Kidney (tissue), 22 donors: ENCODE measurements at places on chromosomes 1 and 21. TPM values are rescaled to one million over a fixed set of nuclear protein-coding genes. Genes with fewer than 3 reads are reported as not detected.

GRCh38 chr1:156692441-156692924 lies 12.9 kb downstream of the CRABP2 start:
- DNase-seq, result no peak

- DNase-seq, result peak; percentile 74
Observed at GRCh38 chr1:18597160-18598042, 33.2 kb upstream of the PAX7 start.

DNA sequence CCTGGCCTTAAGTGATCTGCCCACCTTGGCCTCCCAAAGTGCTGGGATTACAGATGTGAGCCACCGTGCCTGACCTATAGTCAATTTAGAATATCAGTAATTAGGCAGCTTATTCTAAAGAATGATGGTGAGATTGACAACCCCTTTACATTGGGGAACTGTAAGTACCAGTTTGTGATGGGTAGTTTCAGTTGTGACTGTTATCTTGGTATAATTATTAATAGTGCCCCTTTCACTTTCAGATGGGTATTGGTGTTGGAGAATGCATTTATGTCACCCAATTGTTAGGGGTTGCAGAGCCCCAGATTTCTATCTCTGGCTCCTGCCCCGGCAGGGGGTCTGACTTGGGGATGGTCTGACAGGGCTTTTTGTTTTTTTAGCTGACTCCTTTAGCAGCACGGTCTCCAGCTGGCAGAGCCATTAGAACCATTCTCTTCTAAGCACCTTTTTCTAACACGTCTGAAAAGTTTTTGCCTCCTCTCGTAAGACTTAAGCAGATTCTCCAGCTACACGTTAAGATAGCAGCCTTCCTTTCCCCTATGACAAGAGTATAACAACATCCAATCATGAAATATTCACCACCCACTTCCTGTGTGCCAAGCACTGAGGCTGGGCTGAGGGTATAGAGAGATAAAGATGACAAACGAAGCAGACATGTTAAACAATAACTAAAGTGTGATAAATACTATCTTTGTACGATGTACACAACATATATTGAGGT lies 157.8 kb downstream of the SDCCAG8 start:
- no peak for DNase-seq

GRCh38 chr1:222926566-222926965 lies 111.7 kb downstream of the DISP1 start:
- DNase-seq, result no peak

DNA sequence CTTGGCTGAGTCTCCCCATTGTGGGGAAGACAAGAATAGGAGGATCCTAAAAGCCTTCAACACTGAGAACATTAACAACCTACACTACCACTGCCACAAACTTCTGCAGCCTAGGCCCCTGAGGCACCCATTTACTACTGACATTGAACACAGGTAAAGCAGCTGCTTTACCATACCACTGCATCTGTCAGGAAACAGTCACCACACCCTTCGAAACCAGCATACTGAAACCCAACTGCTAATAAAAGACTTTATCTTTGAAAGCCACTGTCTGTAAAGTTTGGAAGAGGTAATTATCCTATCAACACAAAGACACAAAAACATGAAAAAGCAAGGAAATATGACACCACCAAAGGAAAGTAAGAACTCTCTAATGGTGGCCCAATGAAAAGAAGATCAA lies 7.4 kb downstream of the IFNAR1 start:
- no peak for DNase-seq

GRCh38 chr1:91613595-91613994 lies 112.9 kb downstream of the CDC7 start:
- no peak for DNase-seq

DNA sequence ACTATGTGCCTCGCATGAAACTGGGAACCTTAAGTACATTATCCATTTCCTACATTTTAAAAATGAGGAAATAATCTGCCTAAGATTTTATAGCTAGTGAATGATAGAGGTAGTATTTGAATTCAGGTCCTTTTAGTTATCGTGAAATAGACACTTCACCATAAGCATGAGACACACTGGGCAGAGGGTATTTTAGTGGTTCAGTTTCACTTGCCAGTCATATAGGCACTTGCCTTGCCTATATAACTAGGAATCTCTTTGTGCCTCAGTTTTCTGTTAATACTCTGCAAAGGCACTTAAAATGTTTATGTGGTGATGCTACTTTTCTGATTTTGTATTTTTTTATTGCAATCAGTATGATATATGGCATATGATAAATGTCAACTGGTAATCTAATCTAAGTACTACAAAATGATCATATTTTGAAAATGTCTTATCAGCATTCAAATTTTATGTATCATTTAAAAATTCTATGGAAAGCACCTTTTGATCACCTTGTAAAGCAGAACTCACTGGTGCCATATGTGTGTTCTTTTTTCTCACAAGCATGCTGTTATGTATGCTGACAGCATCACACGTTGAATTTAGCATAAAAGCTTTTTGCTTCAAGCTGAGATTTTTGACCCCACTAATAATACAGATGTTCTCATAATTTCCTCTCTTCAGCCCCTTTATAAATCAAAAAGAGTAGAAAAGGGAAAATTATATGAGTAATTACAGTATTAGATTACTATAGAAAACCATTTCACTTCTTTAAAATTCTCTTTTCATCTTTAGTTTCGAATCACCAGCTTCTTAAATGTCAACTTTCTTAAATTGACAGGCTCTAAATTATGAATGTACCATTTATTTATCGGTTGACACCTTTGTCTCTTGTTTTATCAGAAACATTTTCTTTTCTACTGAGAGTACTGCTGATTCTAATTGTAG lies 52.6 kb downstream of the RPS6KC1 start:
- DNase-seq, result no peak

DNA sequence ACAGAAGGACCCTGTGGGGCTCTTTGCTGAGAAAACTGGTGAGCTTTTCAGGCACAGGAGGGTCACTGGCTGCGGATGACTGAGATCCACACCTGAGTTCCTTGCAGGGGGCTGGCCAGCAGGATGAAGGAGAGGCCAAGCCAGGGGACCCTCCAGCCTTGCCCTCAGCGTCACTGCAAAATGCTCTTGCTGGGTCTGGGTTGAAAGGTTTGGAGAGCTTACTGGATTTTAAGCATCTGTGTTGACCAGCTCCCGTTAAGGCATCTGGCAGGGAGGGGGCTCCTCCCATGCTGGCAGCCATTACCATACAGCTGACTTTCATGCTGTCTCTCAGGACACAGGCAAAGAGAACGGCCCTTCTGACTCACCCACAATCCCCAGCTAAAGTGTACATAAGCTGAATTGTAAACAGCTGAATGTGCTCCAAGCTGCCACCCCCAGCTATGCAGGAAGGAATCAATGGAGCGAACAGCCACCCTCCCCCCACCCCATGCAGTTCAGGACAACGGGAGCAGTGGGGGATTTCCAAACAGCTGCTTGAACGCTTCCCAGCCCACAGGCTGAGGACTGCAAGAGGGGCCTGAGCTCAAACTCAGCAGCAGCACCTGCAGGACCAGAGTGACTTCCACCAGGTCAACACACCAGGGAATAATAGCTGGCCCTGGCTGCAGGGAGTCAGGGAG lies 21.3 kb upstream of the A3GALT2 start:
- DNase-seq, result peak; percentile 89

- DNase-seq, result no peak
Observed at GRCh38 chr1:246482805-246483568, 24.1 kb downstream of the SMYD3 start.

DNA sequence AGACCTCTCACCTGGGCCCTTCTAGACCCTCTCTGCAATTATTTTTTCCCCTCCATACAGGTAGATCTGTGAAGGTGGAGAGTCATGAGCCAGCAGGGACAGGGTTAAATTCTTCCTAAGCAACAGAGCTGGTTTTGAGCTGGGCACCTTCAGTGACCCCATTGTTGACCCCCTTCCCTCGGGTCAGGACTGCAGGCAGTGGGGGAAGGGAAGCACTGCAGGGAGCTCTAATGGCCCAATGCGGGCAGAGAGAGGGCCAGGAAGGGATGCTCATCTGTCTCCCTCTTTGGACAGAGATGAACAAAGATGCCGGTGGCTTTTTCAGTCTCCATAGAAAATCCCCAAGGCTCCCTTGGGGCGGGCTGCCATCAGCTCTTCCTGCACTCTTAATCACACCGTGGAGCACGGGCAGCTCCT lies 21.4 kb downstream of the SOX13 start:
- no peak for DNase-seq

GRCh38 chr1:22163137-22163536 lies 20.2 kb upstream of the WNT4 start:
- DNase-seq, result no peak

DNA sequence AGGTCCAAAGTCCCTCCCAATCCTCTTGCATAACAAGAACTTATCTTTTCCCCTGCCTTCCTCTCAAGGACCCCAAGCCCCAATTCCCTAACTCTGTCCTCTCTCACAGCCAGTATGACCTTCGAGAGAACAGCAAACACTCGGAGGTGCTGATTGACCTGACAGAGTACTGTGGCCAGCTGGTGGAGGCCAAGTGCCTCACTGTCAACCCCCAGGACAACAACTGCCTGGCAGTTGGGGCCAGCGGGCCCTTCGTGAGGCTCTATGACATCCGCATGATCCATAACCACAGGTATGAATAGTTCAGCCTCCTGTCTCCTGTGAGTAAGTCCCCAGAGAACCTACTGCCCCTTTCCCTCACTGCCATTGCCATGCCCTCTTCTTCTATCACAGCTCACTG lies 29.9 kb upstream of the TMEM222 start:
- no peak for DNase-seq

- no peak for DNase-seq
Observed at GRCh38 chr1:43853161-43853921, 80.3 kb upstream of the ARTN start.

DNA sequence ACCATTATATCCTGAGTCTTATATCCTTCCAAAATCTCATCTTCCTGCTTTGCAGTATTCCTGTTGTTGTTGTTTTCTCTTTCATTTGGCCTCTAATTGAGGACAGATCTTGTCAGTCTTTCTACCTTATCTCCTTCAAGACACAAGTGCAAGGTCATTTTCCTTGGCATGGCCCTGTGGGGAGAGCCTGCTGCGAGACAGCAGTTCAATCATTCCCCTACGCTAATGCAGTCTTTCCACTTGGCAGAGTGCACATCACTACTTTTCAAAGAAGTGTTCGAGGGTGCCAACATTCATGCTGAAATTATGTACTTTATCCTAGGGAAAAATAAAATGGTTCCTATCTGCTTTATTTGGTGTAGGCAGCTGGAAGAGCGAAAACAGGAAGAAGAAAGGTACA lies 130.3 kb upstream of the SPATA6 start:
- no peak for DNase-seq

GRCh38 chr1:36977731-36978406 lies 56.4 kb downstream of the GRIK3 start:
- no peak for DNase-seq

DNA sequence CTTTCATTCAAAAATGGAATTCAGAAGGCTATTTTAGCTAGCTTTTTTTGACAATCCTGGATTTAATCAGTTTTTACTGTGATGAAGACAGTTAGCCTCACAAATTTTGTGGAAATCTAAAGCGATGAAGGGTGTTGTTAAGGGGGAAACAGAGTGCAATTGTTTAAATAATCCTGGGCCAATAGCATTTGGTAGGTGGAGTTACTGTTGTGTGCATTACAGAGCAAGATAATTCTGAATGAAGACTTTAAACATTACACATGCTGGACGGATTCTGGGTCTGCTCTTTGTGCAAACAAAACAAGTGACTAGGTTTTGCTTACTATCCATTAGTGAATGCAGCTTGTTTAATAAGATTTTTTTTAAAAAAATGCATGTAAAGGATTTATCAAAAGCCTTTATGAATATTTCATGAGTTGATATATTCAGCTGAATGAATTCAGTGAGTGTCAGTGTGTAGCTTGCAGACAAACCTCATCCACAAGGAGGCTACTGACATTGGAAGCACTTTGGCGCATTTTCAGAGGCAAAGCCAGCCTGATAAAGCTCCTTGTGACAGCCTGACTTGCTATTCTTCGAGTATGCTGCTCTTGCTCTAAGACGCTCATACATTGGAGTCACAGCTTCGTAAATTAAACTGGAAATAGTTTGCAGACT lies 199.6 kb downstream of the PDE4B start:
- peak; percentile 13 for DNase-seq

GRCh38 chr1:198437332-198437731 lies 103.1 kb downstream of the ATP6V1G3 start:
- no peak for DNase-seq

The CYB561D1 gene
- total RNA-seq, result 18.0 TPM

The ALX3 gene
- not detected for total RNA-seq

The TNFRSF9 gene
- 0.54 TPM for total RNA-seq

The S1PR1 gene
- 51.6 TPM for total RNA-seq

The TMEM82 gene
- 2.0 TPM for total RNA-seq

The VWA1 gene
- 116 TPM for total RNA-seq

The COL9A2 gene
- 13.8 TPM for total RNA-seq

The CD101 gene
- 1.3 TPM for total RNA-seq

The SLC19A2 gene
- total RNA-seq, result 7.8 TPM
